Globus pallidus (tissue), 1 donor: ENCODE measurements at places on chromosomes 5 and 9.
A peak's percentile ranks its signal among the peaks of the same experiment; 100 is the strongest.

- DNase-seq: no peak
These were observed 232.3 kb upstream of the ELL2 start for GRCh38 chr5:96193946-96194345.

GRCh38 chr5:69032009-69032408 lies 61.8 kb upstream of the SLC30A5 start:
- DNase-seq: no peak

GRCh38 chr9:92658176-92658575 lies 11.8 kb downstream of the IPPK start:
- DNase-seq: no peak

DNA sequence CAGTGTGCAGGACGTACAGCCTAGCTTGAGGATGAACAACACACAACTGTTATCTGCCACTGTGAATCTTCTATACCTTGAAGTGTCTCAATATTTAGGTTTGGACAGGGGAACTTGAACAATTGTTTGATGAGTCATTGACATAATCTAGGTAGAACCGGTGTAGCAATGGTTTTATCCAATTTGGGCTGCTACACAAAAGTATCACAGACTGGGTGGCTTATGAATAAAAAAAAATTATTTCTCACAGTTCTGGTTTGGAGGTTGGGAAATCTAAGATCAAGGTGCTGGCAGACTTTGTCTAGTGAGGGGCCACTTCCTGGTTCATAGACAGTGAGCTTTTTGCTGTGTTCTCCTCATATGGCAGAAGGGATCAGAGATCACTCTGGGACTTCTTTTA lies 359.7 kb downstream of the HCN1 start:
- no peak for DNase-seq

- DNase-seq: no peak
These were observed 5.4 kb downstream of the ROPN1L start for GRCh38 chr5:10447041-10447440.

GRCh38 chr9:3247211-3247610 lies 278.6 kb downstream of the RFX3 start:
- no peak for DNase-seq

- no peak for DNase-seq
These were observed 260.4 kb downstream of the MLLT3 start for GRCh38 chr9:20361656-20362570.

- DNase-seq: no peak
These were observed 70.0 kb downstream of the GLDC start for GRCh38 chr9:6575324-6576034.

DNA sequence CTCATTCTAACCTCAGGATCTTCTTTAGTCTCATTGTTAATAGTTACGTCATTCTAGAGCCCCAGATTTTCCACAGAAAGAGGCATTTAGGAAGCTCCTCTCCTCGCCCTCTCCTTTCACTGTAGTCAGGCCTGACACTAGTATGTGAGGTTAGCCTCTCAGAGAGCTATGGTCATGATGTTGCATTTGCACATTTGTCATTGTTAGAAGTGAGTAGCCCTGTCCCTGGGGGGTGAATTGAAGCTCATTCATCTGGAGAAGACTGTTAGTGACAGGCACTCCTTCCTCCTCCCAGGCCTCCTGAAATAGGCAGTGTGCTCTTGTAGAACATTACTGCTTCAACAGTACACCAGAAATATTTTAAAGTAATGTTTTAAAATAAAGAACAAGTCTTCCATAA lies 26.6 kb upstream of the LRRTM2 start:
- peak; percentile 65 for DNase-seq

- DNase-seq: peak; percentile 3
These were observed 105.2 kb downstream of the CDH10 start for GRCh38 chr5:24539613-24540012.

GRCh38 chr9:17531642-17532254 lies 47.1 kb upstream of the SH3GL2 start:
- peak; percentile 18 for DNase-seq

DNA sequence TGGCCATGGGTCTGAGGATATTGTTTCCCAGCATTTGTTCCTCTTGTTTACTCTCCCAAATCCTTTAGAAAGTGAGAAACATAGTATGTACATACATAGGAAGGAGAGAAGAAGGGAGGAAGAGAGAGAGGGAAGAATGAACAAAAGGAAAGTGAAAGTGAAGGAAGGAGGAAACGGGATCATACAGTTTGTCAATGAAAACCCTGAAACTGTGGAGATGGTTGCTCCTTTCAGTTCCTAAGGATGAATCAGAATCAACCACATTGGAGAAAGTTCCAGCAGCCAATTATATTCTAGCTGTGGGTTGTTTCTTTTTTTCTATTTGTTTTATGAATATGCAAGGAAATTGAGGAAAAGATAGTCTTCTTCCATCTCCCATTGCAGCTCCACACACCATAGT lies 396.5 kb downstream of the MLLT3 start:
- DNase-seq: no peak

DNA sequence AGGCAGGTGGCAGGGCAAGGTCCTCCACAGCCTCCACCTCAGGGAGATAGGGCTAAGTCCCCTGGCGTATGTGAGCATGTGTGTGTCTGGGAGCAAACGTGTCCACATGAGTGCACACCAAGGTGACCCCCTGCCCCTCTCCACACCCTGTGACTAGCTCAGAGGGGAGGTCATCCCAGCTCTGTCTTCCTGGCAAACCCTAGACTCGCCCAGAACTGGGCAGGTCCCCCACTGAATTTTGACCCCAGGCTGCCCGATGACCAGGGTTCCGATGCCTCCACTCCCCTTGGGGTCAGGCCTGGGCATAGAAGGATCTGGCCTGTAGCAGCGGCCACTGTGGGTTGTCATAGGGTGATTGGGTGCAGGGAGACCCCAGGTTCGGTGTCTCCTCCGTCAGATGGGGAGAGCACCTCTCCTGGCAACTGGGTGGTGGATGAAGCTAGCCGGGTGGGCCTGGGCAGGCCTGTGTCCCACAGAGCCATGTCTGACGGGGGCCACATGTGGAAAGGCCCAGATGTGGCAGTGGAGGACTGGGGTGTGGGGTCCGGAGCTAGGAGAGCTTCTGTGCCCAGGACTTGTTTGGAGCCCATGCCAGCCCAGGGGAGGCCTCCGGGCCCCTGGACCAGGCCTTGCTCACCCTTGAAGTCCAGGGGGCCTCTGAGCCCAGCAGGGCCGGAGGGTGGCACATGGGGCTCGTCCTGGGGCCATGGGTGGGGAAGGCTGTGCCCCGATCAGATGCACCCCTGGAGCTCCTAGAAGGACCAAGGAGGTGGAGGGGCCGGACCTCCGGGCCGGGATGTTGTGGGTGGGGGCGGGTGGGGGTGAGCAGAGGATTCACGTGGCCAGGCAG lies 6.2 kb downstream of the DIPK1B start:
- DNase-seq: no peak

- DNase-seq: no peak
These were observed 221.3 kb downstream of the PIK3R1 start for GRCh38 chr5:68436686-68437520.

GRCh38 chr5:124867137-124867704 lies 120.8 kb upstream of the ZNF608 start:
- no peak for DNase-seq

DNA sequence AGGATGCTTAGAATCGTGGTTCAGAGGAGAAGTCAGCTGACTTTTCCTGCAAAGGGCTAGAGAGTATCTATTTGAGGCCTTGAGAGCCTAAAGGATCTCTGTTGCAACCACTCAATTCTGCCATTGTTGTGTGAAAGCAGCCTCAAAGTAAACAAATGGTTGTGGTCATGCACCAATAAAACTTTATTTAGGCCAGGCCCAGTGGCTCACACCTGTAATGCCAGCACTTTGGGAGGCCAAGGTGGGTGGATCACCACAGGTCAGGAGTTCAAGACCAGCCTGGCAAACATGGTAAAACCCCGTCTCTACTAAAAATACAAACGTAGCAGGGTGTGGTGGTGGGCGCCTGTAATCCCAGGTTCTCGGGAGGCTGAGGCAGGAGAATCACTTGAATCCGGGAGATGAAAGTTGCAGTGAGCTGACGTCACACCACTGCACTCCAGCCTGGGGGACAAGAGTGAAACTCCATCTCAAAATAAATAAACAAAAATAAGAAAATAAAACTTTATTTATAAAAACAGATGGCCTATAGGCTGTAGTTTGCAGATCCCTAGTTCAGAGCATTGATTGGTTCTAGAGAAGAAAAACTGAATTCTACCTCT lies 135.9 kb upstream of the KLF4 start:
- no peak for DNase-seq

DNA sequence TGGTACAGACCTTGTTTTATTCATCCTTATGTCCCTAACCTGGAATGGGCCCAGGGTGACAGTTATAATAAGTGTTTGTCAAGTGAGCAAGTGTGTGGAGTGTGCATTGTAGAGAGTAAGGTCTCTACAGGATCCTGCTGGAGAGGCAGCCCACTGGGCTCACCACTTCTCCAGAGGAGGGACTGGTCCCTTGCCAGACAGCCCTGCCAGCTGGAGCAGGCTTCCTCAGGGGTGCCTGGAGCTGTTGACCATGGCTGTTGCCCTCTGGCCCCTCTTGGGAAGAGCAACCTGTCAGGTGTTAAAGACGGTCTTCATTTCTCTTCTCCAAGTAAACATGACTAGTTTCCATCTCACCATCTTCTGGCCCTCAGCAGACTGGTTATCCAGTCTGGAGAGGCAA lies 20.0 kb downstream of the IRF1 start:
- DNase-seq: no peak

DNA sequence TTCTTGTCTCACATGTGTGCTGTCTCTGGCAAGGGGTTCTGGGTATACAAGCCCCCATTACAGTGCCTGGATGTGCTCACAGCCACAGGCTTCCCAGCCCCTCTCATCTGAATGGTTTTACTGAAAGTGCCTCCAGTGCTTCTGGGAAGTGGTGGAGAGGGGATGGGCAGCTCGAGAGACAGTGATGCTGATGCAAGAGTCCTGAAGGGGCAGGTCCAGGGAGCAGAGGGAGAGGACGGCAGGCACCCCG lies 93.5 kb downstream of the PHF2 start:
- DNase-seq: no peak

DNA sequence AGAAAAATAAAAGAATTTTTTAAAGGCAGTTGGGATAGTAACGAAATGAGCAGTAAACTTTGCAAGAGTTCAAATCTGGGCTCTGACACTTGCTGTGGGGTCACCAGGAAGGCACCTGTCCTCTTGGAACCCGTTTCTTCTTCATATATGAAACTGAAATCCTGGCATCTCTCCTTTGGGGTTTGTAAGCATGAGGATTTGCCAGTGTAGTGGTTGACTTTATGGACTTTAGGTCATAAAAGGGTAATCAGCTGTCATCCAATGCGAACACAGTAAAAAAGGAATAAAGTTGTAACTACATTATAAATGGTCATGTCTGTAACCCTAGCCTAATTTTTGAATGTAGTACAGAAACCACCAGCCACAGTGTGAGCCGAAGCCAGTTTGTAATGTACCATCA lies 1.3 kb downstream of the RAB14 start:
- DNase-seq: no peak

DNA sequence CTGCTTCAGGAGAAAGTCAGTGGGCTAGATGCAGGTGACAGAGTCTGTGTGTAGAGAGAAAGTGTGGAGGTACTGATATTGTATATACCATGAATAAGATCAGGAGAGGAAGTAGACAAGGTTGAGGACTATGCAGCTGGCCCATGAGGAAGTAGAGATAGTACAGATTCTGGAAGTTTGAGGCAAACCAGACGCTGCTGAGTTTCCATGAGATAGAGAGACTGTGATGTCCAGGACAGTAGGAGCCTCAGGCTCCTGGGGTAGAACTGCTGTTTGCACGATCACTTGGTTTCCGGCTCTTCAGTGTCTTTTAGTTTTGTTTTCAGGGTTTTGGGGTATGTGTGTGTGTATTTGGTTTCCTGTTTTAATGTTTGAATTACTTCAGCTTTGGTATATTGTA lies 13.6 kb downstream of the OTULINL start:
- DNase-seq: peak; percentile 64

- no peak for DNase-seq
These were observed 11.8 kb upstream of the EXOC3 start for GRCh38 chr5:431001-431710.

DNA sequence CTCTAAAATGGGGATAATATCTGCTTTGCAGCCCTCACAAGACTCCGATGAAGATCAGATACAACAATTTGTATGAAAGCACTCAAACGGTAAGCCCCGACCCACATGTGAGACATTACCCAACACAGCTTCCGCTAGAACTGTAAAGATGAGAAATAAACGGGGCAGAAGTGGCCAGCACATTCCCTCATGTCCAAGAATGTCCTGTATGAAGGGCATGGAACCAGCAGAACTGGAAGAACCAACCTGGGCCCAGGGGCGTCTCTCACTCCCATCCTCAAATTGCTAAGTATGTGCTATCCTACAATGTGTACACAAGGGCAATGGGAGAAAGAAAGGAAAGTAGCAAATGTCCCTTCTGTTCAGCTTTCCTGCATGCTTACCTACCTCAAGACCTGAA lies 33.0 kb downstream of the CCDC125 start:
- no peak for DNase-seq

DNA sequence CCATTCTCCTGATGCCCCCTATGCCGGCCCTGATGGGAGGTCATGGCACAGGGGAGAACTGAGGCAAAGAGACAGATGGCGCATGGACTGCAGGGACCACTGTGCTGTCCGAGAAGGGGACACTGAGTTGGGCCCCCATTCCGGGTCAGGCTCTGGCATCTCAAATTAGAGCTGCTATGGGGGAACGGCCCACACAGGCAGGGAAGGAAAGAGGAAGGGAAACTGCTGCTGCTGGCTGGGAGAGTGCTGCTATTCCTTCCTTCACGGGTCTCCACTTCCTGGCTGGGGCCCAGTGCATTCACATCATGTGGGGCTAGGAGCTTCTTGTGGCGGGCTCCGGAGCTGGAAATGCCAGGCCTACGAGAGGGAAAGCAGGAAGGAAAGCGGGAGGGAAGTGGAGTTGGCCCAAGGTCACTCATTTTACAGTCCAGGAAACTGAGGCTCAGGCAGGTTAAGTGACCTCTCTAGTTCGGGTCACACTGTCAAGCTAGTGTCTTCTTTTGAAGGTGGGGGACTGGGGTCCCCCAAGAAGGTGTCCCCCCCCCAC lies 1.3 kb upstream of the CARD19 start:
- peak; percentile 70 for DNase-seq

GRCh38 chr9:17888066-17888465 lies 309.2 kb downstream of the SH3GL2 start:
- DNase-seq: no peak

GRCh38 chr5:178403956-178404600 lies 171.5 kb upstream of the PHYKPL start:
- no peak for DNase-seq
